ENCODE measurements at places on chromosomes 3 and 15. TPM values are rescaled to one million over a fixed set of nuclear protein-coding genes. Genes with fewer than 3 reads are reported as not detected.

DNA sequence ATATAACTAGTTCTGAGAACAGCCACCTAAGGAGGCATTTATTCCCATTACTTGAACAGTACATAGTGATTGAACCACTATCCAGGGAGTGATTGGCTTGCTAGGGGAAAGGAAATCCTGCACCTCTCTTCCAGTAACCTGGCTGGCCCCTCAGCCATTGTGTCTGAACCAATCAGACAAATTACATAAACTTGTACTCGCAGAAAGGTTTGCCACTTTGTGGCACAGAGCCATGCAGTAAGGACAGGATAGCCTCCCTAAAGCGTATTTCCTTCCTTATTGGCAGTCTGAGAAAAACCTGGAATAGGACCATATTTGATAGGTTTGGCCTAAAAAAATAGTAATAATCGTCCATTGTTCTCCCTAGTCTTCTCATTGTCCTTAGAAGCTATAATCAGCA lies 19.0 kb downstream of the CMSS1 start:
- DNase-seq = peak; percentile 48

GRCh38 chr3:123819949-123820348 lies 64.2 kb downstream of the MYLK start:
- DNase-seq = no peak

DNA sequence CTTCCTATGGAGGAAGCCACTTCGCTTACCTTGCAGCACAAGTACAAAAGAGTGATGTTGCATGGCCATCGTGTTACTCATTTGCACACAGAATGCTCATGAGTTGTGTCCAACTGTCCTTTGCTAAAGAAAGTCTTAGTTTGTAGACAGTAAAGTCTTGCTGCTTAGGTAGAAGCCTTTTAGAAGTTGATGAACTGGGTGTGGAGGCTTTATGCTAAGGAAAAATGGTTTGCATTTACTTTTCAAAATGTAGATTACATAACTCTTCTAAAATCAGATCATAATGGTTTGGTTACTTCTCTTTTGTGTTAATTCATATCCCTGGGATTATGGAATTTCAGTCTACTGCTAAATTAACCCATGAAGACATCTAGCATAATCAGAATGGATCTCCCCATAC lies 84.5 kb upstream of the FLNB start:
- DNase-seq = no peak

GRCh38 chr3:31048143-31048542 lies 153.7 kb upstream of the GADL1 start:
- no peak for DNase-seq

DNA sequence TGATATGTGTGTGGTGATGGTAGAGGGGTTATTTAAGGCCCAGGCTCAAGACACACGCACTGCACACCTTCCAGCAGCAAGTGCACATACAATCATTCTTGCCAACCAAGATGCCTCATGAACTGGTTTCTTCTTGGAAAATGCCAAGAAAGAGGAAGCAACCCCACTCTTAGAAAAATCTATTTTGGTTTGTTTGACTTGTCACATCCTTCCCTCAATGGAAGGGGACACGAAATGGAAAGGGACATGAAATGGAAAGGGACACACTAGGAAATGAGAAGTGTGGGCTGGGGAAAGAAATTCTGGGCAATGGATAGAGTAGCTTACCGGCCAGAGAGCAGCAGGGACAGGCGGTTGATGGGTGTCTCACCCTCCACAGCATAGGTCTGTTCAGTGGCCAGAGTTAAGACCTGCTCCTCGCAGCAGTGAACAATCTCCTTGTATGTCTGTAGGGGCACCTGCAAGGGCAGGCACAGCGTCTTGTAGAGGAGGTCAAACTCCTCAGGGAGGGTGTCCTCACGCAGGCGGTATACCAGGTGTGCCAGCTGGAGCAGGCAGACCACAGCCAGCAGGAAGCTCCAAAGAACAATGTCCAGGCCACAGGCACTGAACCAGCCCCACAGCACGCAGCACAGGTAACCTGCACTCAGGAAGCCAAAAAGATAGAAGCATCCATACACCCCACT lies 640 bp downstream of the POPDC2 start:
- DNase-seq = no peak

DNA sequence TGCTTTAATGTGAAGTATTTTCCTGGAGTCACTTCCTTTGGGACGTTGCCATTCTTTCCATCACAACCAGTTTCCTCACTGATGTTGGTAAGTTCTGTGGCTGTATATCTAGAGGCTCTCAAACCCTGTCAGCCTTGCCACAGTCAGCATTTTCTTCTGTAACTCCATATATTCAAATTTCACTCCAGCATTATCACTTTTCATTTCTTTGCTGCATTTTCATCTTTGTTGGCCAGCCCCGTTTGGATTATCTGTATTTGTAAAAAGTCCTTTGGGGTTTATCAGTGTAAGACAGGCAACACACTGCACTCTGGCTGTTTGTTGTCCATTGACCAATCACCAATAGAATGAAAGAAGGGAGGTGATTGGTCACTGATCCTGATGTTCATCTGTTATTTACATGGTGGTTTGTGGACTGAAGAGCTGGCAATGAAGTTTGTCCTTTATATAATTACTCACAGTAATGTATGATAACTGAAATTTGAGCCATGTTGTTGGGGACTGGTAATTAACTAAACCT lies 20.3 kb downstream of the GMPS start:
- DNase-seq = no peak

TRIM42 gene
- not detected for total RNA-seq

- no peak for DNase-seq
Measured at GRCh38 chr3:151743855-151744254, 10.1 kb downstream of the AADACL2 start.

SLC28A2 gene
- total RNA-seq = not detected

DNA sequence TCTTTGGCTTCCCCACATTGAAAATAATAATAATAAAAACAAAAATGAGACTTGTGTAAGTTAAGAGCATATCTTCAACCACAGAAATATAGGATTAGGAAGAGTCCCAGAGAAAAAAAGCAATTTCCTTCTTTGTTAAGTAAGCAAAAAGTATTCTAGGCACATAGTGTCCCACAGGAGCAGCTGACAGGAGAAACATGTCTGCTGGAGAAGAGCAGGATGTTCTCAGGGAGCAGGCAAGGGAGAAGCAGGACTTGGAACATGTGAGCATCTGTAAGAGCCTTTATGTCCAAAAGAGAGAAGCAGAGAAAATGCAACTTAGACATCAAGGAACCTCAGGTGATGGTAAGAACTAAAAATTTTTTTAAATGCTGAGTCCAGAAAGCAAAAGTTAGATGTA lies 39.0 kb downstream of the TTC23 start:
- DNase-seq = no peak

DNA sequence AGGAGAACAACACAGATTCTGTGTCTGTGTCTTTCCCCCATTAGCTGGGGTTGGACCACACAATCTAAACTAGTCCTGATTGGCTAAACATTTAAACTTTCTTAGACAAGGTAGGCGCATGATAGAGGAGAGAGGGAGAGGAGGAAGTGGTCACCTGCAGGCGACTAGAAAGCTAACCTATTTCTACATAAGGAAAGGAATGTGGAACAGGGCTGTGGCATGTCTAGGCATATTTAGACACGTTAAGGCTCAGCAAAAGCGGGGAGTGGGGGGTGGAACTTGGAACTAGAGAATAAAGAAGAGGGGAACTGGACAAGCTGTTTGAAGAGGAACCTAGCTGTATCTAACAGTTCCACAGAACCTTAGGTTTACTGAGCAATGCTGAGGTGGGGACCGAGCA lies 12.8 kb downstream of the LRRC28 start:
- no peak for DNase-seq

GRCh38 chr3:176490357-176490756 lies 706.9 kb downstream of the TBL1XR1 start:
- DNase-seq = no peak

DNA sequence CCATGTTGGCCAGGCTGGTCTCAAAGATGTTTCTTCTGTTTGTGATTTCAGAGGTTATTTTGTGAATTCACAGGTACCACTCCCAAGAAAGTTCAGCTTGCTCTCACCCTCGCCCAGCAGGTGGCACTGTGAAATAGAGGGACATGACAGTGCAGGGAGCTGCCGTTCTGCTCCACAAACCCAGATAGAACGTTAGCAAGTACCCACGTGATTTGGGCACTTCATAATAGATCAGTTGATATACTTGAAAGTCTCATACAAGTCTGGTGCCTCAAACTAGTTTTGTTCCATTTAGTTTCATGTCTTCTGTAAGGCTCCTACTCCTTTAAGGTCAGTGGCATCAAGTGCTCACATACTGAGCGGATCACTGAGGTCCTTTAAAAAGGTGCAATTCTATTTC lies 45.5 kb downstream of the FILIP1L start:
- peak; percentile 93 for DNase-seq

GRCh38 chr15:79932447-79932846 lies 35.6 kb upstream of the MTHFS start:
- no peak for DNase-seq

TTLL13 gene
- not detected for total RNA-seq

GRCh38 chr3:135503065-135503759 lies 462.3 kb upstream of the PPP2R3A start:
- DNase-seq = no peak

DNA sequence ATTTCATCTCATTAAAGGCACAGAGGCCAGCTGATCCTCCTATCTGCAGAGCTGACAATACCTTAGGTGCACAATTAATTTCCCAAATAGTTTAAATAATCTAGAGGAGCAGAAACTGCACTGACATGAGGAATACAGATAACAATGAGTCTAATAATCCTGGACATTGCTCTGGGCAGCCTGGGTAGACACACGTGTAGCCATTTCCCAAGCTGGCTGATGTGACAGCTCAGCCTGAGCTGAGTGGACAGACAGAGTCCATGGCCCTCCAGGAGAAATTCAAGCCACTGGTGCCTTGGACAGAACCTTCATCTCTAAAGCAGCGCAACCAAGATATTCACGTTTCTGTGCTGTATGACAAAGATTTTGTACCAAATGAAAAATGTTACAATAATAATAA lies 222.6 kb downstream of the MECOM start:
- DNase-seq = no peak

CHRNA3 gene
- total RNA-seq = not detected

- DNase-seq = no peak
Measured at GRCh38 chr3:134677196-134677986, 26.6 kb upstream of the KY start.

DNA sequence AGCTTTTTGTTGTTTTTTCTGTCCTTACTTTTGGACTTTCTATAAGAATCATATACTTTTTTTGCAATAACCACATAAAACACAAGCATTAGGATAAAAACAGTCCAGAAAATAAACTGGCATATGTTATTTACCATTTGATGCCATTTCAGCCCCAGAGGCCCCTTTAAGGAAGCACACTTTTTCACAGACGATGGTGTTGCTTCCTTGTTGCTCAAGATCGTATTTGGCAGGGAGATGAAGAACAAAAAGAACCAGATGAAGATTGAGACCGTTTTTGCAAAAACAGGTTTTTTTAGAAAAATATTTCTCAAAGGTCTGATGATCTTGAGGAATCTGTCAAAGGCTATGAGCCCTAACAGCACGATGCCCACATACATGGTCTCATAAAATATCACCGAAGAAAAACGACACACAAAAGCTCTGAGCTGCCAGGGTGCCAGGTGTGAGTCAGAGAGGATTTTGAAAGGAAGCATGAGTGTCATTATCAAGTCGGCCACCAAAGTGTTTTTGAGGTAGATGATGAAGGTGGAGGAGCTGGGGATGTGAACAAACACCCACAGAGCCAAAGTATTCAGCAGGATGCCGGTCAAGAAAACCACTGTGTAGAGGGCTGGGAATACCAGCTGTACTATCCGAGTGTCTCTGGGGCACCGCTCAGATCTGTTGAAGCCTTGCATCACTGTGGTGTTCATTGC lies 902 bp downstream of the P2RY13 start:
- no peak for DNase-seq

GLDN gene
- total RNA-seq = 8.1 TPM

DNA sequence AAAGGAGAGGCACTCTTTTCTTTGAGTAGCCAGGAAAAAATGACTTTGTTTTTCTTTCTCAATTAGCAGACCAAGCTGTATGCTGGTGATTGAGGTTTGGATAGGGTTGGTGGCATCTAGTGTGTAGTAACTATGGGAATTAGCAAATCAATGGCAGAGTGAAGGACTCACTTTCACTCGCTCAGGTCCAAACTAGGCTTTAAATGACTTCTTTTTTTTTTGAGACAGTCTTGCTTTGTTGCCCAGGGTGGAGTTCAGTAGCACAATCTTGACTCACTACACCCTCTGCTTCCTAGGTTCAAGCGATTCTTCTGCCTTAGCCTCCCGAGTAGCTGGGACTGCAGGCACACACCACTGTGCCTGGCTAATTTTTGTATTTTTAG lies 35.9 kb downstream of the PRKCI start:
- DNase-seq = no peak

DNA sequence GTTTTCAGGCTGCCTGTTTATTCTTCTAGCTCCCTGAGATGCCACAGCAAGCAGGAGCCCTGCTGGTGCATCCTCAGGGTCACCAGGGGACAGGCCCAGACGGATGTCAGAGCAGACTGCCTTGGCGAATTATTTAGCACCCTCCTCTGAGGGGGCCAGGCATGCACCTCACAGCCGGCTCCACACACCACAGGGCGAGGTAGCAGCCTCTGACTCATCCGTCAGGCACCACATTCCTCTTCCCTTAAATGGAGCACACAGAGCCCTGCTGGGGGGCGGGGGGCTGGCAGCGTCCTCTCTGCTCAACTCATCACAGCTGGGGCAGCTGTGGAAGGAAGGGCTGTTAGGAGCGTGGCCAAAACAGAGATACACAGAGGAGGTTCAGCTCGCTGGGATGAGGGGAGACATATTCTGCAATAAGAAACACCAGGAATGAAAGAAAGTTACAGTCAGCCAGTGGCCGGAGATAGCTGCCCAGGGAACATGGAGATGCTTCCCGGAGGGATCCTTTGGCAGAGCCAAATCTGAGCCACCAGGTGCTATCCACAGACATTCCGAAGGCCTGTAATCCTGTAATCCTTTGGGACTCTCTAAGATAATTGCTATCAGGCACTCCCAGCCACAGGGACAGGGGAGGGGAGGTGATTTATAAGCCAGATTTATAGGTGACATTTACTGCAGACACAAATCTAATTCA lies 13.9 kb upstream of the PRICKLE2 start:
- DNase-seq = peak; percentile 84

CDHR4 gene
- total RNA-seq = 0.46 TPM

TMOD2 gene
- total RNA-seq = 14.8 TPM

TNFAIP8L3 gene
- 151 TPM for total RNA-seq

CD96 gene
- 1.1 TPM for total RNA-seq

SCAPER gene
- total RNA-seq = 32.1 TPM

GRCh38 chr3:48952510-48953118 lies 34.0 kb downstream of the ARIH2 start:
- DNase-seq = no peak

DNA sequence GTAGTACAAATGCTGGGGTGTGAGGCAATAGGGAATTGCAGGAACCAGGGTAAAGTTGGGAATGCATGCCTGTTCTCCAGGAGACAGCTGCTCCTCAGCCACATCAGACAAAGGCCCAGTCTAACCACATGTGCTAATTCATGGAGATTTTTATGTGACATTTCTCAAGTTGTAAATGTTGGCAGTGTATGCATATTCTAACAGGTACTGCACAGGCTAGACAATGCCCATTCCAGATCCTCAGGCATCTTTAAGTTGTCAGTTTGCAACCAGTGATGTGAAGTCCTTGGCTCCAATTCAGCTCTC lies 84.9 kb downstream of the EEFSEC start:
- DNase-seq = no peak
